Right lung (tissue), 10 donors: ENCODE measurements at places on chromosomes 12 and 14. TPM values are rescaled to one million over a fixed set of nuclear protein-coding genes. Genes with fewer than 3 reads are reported as not detected.

GLIPR1L1 gene
- polyA plus RNA-seq: 0.76 TPM

GRCh38 chr14:75359098-75359497 lies 68.7 kb upstream of the JDP2 start:
- no peak for DNase-seq

KRT6C gene
- polyA plus RNA-seq: 0.08 TPM

TMEM63C gene
- 0.37 TPM for polyA plus RNA-seq

DNA sequence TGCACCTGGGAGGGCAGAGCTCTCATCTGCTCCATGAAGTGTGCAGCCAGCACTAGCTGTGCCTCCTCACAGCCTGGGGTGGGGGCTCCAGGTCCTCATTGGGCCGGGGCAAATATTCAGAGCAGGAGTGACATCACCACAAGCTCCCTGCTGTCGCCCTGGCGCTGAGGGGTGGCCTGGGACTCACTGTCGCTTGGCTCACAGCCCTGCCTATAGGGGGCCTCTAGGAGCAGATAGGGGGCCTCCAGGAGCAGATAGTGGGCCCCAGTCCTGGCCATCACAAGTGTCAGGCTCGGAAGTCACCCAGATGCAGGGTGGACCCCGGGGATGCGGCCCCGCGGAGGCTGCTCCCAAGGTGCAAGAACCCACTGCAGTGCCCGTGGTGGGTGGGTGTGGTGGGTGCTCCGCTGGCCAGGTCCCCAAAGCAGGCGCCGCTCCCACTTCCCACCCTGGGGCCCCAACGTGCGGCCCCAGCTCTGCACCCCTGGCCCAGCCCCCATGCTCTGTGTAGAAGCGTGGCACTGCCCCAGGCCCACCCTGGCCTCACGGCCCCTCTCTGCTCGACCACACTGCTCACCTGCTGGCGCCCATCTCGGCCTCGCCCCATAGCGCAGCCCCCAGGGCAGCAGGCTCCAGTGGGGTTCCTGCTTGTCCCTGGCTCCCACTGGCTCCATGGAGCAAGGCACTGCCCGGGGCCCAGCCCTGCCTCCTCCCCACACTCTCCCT lies 18.0 kb downstream of the SYNJ2BP start:
- DNase-seq: no peak

DNA sequence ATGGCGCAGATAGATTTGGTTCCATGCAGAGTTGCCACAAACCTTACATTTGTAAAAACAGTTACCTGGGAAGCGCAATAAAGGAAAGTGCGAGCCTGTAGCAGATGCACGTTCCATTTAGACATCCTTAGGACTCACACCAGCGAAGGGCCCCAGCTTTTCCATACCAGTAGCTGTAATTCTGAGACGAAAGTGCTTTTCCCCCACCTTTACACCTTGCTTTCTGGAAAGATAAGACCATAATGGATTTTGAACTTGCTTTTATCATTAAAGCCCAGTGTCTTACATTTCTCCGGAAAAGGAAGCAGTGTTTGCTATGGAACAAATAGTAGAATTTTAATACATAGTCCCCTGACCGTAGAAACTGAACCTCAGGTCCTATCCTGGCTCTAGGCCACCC lies 616 bp upstream of the CCDC77 start:
- DNase-seq: no peak

- no peak for DNase-seq
Measured at GRCh38 chr12:101968770-101969169, 91.4 kb downstream of the DRAM1 start.

DNA sequence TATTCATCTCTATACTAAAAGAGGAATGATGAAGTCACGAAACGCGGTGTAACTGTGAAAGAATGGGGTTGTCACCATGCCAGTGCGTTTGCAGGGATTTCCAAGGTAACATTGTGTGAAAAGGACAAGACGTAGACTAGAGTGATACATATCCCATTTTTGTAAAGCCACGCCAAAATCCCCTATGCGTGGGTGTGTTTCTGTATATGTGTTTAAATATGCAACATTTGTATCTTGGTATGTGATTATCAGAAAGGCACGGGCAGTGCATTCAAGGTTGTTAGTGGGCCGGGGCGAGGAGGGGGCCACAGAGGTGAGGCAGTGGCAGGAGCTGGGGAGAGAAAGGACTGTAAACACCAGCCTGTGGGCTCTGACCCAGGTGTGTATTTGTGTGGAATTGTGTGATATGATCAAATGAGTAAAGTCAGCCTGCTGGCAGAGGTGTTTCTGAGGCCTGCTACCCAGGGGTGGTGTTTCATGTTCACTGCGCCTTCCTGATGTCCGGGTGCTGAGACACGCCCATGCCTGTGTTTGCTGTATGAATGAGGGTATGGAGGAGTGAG lies 137.8 kb downstream of the ADGRD1 start:
- no peak for DNase-seq

HOXC12 gene
- polyA plus RNA-seq: not detected

DNA sequence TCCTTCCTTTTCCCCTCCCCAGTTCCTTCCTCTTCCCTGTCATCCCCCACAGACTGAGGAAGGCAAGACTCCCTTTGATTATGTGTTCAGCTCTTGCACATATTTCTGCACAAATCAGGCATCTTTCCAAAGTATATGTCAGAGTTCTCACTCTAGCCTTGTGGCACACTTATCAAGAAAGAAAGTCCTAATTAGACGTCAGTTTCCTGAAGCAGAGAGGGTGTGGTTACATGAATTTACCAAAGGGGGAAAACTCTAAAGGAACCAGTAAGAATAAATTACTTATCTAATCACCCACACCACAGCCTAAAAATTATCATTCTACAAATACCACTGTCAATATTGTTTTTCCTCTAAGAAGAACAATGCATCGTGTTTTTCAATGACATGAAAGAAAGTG lies 120.7 kb upstream of the GRIP1 start:
- DNase-seq: no peak

- DNase-seq: no peak
Measured at GRCh38 chr14:87877877-87878276, 115.1 kb downstream of the GALC start.

CLEC2A gene
- not detected for polyA plus RNA-seq

TAS2R50 gene
- 0.37 TPM for polyA plus RNA-seq

GRCh38 chr12:21476949-21477348 lies 24.5 kb downstream of the RECQL start:
- no peak for DNase-seq

DNA sequence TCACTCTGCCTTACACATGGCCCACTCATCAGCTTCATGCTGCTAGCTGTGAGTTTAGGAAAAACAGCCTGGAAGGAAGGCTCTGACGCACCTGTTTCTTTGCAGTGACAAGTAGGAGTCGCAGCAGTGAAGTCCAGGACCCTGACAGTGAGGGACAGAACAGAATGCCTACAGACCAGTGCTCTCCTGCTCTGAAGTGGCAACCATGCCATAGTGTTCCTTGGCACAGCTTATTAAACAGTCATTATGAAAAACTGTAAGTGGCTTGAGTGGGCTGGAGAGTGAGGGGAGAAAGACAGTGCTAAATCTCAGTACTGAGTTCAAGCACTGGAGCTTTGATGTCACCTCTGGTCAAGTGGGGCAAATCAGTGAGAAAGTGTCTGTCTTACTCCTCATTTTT lies 61.7 kb downstream of the MYRFL start:
- DNase-seq: no peak

- no peak for DNase-seq
Measured at GRCh38 chr12:104533134-104533533, 76.4 kb downstream of the CHST11 start.

GRCh38 chr12:64923536-64923935 lies 99.1 kb downstream of the TBC1D30 start:
- DNase-seq: no peak

DNA sequence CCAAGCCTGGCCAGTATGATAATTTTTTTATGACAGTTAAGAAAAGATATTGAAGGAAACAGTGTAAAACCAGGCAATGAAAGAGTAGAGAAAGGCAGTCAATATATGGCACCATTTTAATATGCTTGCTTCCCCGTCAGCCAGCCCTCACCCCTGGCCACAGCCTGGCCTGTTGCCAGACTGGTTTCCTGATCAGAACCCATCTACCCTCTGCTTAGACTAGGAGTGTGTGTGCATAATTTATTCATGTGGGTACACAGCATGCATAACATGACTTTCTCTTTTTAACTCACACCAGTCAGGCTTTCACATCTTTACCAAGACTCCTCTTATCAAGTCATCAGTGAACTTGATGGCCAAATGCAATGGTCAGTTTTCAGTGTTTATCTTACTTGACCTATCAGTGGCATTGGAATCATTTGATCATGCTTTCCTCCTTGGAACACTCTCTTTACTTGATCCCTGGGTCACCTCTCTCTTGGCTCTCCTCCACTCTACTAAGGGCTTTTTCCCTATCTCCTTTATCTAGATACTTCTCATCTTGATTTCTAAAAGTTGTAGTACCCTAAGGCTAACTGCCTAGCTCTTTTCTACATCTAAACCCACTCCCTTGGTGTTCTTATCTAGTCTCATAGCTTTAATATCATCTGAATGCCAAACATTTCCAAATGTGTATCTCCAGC lies 10.0 kb upstream of the GPR19 start:
- DNase-seq: no peak

- no peak for DNase-seq
Measured at GRCh38 chr14:74211945-74212580, 27.2 kb upstream of the VSX2 start.
